ENCODE measurements at places on chromosomes 11 and 22.

DNA sequence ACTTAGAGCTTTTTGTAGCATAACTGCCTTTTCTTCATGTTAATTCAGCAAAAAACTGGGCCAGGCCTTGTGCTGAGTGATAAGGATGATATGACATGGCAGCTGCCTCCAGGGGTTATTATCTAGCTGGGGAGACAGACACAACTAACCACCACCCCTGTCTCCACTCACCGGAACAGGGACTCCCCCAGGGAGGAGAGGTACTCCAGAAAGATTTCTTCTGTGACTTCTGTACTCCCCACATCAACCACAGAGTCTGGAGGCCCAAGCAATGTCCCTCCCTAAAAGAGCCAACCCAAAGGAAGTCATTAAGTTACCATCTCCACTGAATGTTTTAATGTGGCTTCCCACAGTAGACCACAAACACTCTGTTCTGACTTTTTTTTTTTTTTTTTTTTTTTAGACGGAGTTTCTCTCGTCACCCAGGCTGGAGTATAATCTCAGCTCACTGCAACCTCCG is 14.3 kb upstream of the PMM1 start:
- no peak for DNase-seq

- DNase-seq: no peak
These were observed 52.8 kb upstream of the CCDC188 start for GRCh38 chr22:20203552-20204201.

GRCh38 chr11:34860034-34860433 is 56.1 kb downstream of the APIP start:
- no peak for DNase-seq

DNA sequence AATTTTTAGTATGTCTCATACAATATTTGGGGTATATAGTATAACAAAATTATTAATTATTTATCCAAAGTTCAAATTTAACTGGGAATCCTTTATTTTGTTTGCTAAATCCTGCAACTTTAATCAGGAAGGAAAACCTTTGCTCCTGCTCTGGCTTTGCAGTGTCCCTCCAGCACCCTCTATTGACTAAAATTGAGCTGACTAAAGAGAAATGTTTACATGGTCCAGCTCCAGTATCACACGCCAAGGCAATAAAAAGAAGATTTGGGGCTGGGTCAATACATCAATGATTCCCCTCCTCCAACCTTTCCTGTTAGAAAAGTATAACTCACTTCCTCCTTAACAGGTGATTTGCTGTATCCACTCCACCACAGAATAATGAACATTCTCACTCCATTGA is 153.0 kb upstream of the LRRC4C start:
- peak; percentile 14 for DNase-seq

GRCh38 chr22:35158336-35158735 is 92.4 kb downstream of the ISX start:
- DNase-seq: peak; percentile 16

- no peak for DNase-seq
These were observed 110.3 kb upstream of the SYT13 start for GRCh38 chr11:45396394-45396793.

- no peak for DNase-seq
These were observed 41.8 kb downstream of the TXN2 start for GRCh38 chr22:36439481-36440271.

- DNase-seq: no peak
These were observed 90.3 kb downstream of the TMPRSS5 start for GRCh38 chr11:113615773-113616172.

DNA sequence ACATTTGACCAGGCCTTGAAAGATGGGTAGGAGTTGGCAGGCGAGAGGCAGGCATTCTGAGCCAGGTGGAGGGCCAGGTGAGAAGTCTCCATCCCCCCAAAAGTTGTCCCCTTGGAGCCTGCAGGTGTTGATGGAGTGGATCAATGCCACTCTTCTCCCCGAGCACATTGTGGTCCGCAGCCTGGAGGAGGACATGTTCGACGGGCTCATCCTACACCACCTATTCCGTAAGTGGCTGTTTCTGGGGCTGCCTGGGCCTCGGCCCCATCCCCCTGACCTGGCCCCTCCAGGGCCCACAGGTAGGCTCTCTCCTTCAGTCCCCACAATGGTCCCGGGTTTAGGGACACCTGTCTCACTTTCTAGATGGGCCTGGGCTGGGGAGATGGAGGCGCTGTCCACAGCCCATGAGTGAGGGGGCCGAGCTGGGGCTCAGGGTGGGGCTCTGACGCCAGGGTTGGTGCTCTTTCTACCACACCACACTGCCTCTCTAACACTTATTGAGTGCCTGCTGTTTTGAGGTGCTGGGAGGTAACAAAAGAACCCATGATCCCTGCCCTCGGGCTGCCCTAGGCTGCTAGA is 7.0 kb downstream of the PARVG start:
- no peak for DNase-seq

DNA sequence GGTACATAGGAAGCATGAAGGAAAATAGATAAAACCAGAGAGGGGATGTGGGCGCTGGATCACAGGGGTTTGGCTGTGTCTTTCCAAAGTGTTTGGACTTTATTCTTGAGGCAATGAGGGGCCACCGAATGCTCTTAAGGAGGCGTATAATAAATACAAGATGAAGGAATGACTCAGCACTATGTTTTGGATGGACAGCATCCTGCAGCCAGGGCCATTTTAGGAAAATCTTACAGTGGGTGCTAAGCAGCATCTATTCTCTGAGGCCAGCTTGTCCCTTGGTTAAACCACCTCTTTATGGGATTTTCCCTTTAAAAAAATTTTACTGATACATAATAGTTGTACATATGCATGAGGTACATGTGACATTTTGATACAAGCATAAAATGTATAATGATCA is 4.3 kb upstream of the LDHA start:
- no peak for DNase-seq

DNA sequence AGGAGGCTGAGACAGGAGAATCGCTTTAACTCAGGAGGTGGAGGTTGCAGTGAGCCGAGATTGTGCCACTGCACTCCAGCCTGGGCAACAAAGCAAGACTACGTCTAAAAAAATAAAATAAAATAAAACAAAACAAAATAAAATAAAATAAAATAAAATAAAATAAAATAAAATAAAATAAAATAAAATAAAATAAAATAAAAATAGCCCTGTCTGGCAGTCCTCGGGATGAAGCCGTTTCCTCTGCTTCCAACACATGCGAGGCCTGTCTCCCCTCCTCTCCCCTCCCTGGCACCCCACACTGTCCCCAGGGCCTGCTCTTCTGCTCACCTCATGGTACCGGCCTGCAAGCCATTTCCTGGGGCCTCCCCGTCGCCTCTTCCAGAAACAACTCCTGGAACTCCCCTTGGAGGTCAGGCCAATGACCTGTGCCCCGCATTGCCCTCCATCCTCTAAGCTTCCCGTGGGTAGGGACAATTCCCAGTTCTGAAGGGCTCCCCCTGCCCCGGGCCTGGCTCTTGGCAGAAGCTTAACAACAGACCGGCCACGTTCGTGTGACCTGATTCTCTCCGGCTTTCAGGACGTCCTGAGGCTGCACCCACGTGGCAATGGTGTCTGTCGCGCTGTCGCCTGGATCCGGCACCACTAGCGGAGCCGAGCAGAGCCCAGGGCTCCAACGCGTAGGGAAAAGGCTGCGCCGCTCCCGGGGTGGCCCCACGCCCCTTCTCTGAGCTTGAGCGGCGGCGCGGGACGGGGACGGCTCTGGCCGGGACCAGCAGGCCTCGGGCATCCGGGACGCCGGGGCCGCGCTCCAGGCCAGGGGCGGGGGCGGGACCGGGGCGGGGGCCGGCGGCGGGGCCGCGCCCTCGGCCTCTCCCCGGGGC is 456 bp upstream of the PARVB start:
- DNase-seq: no peak

DNA sequence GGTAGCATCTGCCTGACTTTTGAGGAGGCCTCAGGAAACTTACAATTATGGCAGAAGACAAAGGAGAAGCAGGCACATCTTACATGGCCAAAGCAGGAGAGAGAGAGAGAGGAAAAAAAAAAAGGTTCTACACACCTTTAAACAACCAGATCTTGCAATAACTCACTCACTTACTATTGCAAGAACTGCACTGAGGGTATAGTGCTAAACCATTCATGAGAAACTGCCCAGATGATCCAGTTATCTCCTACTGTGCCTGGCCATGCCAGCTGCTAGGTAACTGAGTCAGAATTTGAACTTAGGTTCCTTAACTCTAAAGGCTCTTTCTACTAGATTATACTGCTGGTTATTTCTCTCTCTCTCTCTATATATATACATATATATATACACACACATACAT is 7.3 kb downstream of the HORMAD2 start:
- no peak for DNase-seq

- peak; percentile 66 for DNase-seq
These were observed 2.0 kb downstream of the PARVG start for GRCh38 chr22:44182588-44183286.

- DNase-seq: no peak
These were observed 2.1 kb downstream of the SOX10 start for GRCh38 chr22:37982151-37982785.

- DNase-seq: peak; percentile 46
These were observed 5.9 kb downstream of the PHOX2A start for GRCh38 chr11:72238040-72238450.

DNA sequence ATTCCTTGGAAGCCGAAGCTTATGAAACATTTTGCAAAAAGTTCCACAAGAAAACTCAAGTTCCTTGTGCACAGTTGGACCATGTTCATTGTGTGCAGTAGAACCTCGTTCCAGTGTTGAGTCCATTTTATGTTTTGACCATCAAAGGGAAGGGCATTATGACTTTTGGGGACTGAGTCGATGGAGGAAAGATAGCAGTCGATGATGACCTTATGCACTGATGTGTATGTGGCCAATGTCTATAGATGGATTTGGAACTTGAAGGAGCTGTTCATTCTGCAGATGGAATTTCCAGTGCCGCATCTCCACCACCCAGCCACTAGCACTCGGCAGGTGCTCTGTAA is 71.5 kb upstream of the IGLL5 start:
- no peak for DNase-seq

- DNase-seq: no peak
These were observed 585 bp downstream of the THYN1 start for GRCh38 chr11:134252346-134253187.

GRCh38 chr11:116643521-116643920 is 129.3 kb downstream of the BUD13 start:
- DNase-seq: no peak

- peak; percentile 97 for DNase-seq
These were observed 5.8 kb downstream of the PLEKHB1 start for GRCh38 chr11:73652046-73652730.

GRCh38 chr11:72741429-72741833 is 10.8 kb downstream of the ARAP1 start:
- peak; percentile 78 for DNase-seq

DNA sequence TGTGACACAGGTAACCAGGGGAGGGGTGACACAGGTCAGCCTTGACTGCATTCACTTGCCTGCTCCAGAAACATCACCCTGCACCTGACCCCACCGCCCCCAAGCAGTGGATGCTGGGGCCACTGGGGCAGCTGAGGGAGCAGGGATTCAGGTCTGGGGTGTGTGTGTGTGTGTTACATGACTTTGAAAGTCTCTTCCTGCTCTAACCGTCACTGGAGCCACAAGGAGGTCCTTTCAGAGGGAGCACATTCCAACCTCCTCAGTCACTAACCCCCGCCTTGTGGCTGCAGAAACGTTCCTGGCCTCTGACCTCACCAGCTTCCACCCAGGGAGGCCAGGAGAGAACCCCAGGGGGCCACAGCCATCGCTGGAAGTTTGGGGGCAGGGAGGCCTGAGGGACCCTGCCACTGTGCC is 2.9 kb upstream of the FOSL1 start:
- no peak for DNase-seq

GRCh38 chr22:19663821-19664355 is 50.4 kb upstream of the SEPTIN5 start:
- peak; percentile 35 for DNase-seq

DNA sequence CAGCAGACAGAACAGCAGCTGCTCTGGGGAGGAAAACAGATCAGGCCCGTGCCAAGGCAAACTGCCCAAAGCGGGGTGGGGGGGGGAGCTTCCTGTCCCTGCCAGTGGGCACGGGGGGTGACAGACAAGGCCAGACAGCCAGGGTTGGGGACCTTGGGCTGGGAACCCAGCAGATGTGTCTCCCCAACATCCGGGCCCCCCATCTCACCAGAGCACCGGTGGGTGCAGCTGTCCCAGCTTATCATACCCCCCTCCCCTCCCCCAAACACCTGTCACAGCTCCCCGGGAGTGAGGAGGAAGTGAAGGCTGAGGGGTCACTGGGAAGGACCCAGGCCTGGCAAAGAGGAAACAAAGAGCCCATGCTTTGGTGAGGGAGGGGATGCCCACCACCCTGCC is 1.3 kb downstream of the PPP1R14B start:
- no peak for DNase-seq

DNA sequence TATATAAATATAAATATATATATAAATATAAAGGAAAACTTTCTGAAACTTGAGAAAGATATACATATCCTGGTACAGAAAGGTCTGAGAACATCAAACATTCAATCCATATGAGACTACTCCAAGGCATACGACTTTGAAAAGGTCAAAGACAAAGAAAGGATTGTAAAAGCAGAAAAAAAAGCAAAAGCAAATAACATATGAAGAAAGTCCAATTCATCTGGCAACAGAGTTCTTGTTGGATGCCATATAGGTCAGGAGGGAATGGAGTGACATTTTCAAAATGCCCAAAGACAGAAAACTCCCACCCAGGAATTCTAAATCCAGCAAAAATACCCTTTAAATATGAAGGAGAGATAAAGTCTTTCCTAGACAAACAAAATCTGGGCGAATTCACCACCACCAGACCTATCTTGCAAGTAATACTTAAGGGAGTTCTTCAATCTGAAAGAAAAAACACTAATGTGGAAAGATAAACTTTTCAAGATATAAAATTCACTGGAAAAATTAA is 42.3 kb upstream of the MRPL17 start:
- no peak for DNase-seq

DNA sequence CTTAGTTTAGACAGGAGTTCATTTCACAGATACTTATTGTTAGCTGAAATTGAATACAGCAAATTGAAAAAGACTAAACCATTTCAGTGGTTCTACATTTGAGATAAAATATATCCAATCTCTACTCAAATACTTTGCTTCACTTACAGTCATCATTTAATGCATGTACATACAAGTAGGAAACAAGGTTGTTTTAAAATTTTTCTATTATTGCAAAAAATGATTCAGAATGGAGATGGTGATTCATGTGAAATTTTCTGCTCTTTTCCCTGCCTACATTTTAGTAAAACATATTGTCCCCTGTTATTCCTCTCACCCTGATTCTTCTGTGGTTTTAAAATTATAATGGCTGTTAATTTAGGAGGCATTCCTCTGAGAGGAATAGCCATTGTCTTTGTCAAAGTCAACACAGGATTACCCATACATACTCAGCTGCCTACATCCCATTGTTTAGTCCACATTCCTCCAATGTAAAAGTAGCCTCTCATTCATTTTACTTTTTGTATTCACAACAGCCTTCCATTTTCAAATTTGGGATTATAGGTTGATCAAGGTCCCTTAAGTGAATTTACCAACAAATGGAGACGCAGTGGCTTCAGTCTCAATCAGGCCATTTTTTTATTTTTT is 60.1 kb downstream of the TRPC6 start:
- no peak for DNase-seq

- DNase-seq: no peak
These were observed 496.4 kb downstream of the NTM start for GRCh38 chr11:131866535-131867400.

GRCh38 chr11:45332276-45332934 is 46.3 kb upstream of the SYT13 start:
- peak; percentile 54 for DNase-seq
